ENCODE measurements at places on chromosomes 1 and 21. TPM values are rescaled to one million over a fixed set of nuclear protein-coding genes. Genes with fewer than 3 reads are reported as not detected.

DNA sequence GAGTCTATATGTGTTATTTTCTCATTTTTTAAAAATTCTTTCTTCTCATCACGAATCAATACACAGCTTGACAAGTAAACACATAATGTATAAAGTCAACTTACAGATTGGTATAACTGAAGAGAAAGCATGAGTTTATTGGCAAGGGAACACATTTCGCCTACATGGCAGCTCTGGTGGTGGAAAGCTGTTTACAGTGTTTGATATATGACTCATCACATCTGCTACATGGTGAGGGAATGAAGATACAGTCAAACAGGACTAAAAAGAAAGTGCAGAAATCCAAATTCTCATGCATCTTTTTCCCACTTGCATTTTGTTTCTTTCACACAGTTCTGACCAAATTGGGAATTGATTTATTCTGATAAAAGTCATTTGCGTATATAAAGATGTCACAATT lies 122.2 kb upstream of the ADGRL4 start:
- peak; percentile 70 for DNase-seq

GRCh38 chr1:41282679-41283317 lies 40.7 kb upstream of the SCMH1 start:
- DNase-seq: no peak

DNA sequence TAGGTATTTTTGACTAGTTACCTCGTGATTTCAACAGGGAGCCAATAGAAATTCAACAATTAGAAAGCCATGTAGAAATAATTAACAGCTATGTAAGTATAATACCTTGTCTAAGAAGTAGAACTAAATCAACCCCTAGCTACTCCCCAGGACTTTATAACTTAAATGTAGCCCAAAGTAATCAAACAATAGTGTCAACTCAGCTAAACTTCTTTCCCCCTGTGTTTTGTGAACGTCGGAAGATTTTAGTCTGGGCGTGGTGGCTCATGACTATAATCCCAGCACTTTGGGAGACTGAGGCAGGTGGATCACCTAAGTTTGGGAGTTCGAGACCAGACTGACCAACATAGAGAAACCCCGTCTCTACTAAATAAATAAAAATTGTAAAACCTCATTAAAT lies 579.9 kb upstream of the NCAM2 start:
- no peak for DNase-seq

- no peak for DNase-seq
Observed at GRCh38 chr1:211896958-211897357, 66.4 kb upstream of the LPGAT1 start.

DNA sequence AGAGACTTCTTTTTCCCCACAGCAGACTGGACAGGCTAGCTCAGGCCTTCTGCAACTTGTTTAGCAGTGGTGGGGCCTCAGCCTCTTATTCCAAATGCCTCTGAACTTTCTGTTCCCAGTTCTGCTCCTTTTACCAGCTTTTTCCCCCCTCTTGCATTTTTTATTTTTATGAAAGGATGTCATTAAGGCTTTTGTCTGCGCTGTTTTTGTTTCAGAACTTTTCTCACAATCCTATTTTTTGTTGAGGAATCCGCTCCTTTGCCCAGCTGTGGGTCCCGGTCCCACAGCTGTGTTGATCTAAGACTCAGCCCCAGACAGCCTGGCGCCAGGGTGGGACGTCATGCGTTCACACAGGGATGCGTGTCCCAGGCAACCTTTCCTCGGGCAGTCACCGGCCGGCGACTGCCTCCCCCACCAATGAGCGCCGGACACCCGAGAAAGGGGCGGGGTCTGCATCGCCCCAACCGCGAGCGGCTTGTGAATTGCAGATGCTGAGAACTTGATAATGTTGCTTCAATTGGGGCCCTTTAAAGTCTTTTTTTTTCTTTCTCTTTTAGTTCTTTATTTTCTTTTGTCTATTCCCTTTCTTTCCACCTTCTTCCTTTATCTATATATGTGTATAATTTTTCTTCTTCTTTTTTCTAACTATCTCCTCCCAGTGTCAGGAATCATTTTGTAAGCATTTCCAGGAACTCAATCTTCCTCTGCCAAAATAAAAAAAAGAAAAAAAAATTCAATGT lies 3.0 kb upstream of the ID3 start:
- DNase-seq: peak; percentile 93

GRCh38 chr1:48236716-48237470 lies 14.4 kb downstream of the SLC5A9 start:
- peak; percentile 65 for DNase-seq

- no peak for DNase-seq
Observed at GRCh38 chr1:55685560-55685959, 470.4 kb upstream of the USP24 start.

DNA sequence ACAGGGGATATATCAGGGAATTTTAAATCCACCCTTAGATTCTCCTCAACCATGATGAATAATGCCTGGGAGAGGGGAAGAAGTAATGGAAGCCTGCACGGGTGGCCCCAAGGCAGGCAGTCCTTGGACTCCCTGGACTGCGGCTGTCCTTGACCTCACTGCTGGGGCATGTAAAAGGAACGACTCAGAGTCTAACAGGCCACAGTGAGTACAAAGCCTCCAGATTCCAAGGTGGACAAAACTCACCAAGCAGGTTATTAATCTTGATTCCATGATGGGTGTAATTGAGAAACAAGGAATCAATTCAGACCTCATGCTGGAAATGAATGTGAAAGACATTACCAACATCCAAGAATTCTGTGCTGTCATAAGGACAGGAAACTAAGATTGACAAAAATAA lies 13.0 kb upstream of the ARHGAP29 start:
- DNase-seq: no peak

DNA sequence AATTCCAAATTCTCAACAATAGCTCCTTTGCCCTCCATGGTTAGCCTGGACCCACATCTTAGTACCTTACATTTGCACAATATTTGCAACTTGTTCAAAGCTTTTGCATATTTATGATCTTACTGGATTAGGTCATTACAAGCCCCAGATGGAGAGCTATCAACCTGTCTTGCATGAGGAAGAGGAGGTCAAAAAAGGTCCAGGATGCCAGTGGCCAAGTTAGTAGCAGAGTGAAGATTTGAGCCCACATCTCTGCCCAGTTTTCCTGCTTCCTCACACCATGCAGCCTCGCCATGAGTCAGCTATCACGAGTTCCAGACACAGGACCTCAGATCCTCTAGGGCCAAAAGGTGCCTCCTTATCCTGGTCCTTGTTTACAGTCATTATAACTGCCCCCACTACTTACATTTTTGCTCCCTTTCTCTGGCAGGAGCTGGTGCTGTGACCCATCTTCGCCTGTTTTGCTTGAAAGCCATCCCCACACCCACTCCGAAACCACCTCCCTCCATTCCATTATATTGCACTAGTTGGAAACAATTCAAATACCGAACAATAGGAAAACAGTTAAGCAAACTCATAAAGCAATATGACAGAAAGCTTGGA lies 5.0 kb upstream of the AHCYL1 start:
- peak; percentile 77 for DNase-seq

DNA sequence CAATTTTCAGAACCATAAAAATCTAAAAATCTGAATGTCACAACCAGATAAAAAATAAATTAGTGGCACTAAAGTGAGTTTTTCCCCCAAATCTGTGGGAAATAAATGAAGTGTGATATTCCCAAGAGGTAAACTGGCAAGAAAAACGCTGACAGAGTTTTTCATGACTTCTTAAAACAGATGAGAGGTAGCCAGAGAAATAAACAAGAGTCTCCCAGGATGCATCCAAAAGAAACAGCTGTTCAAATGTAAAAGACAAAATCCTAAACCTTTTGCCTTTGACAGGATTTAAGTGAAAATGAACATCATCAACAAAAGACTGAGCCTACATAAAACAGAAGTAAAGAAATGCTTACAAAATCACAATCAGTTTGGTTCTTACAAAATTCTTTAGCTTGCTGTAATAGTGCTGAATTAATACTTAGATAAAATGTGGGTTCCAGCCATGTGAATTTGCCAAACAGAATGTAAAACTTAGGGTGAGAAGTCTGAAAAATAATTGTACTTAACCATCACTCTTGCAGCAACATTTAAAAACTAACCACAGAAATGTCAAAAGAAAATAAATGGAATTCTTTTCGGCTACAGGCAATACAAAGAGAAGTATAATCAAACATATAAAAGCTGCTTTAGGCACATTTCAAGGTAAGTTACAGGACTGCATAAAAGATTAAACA lies 133.6 kb downstream of the EIF4G3 start:
- DNase-seq: peak; percentile 74

DNA sequence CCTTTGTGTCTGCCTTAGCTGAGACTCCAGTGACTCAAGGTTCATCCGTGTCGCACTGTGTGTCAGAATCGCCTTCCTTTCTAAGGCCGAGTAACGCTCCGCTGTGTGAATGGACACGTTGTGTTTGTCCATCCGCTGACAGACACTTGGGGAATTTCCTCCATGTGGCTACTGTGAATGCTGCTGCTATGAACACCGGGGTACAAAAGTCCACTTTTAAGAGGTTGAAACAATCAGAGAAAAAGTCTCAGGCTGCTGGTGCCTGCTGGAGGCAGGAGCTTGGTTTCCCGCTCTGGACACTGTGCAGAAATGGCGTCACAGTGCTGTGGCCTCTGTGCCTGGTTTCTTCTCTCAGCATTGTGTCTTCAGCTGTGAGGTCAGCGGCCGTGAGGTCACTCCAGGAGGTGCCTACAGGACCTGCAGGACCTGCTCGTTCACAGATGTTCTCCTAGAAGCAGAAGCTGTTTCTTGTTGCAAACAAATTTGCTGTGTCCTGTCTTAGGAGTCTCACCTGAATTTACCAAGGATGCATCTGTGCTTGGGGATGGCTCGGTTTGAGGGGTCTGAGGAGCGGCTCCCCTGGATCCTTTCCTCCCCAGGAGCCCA lies 34.2 kb downstream of the KRTAP10-1 start:
- no peak for DNase-seq

DNA sequence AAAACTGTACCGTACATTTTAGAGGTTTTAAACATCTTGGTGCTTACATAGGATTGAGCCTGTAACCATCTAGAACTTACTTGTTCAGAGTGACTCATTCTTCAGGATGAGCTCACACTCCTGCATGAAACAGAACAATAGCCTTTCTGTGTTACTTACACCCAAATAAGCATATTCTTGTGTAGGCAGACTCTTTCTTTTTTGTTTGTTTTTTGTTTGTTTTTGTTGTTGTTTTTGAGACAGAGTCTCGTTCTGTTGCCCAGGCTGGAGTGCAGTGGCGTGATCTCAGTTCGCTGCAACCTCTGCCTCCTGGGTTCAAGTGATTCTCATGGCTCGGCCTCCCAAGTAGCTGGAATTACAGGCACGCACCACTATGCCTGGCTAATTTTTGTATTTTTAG lies 3.8 kb upstream of the CA6 start:
- DNase-seq: peak; percentile 91

DNA sequence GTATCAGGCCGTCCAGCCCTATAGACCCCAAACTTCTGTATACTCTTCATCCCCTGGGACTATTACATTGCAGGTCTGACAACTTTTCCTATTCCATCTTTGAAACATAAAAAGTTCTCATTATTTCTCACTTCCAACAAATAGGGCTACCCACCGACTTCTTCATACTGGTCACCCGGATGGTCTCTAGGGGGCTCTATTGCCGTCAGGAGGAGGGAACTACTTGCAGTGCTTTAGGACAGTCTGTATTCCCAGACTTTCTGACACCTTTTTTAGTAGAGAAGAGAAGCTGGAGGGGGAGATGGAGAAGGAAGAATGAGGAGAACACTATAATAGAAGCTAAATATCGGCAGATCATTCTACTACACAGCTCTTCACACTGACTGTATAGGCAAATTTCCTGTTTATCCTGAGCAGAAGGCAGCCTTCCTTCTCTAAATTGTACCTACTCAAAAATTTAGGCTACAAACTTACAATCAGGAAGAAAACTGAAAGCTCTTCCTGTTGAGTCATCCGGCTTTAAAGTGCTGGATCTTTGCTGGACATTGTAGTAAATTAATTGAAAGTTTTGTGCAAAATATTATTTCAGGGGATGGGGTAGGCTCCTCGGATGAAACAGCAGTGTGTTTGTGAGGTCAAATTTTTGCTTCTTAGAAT lies 54.6 kb downstream of the CDC7 start:
- peak; percentile 15 for DNase-seq

Gene CRYBG2
- total RNA-seq: 7.1 TPM

Gene RHOU
- total RNA-seq: 1.2 TPM

Gene PIGR
- 3.8 TPM for total RNA-seq

Gene TTC22
- total RNA-seq: 10.3 TPM

Data from renal cortical epithelial cell (primary cell).